ENCODE measurements at places on chromosomes 4 and X.

DNA sequence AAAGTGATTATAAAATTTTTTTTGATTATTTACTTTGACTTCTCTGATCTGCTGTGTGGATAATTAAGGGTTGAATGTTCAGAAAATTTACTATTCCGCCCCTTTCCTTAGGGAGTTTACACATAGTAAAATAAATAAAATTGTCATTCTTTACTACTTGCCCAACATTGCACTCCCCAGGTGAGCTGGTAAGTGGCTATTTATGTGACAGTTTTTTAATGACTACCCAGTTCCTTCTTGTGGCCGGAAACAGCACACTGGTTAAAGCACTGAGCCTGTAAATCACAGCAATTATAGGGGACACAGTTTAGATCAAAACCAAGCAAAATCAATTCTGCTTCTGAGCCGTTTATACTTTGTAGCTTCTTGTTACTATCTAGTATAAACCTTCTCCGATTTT, 158.1 kb downstream of the FHIP1A start:
- DNase-seq = no peak

DNA sequence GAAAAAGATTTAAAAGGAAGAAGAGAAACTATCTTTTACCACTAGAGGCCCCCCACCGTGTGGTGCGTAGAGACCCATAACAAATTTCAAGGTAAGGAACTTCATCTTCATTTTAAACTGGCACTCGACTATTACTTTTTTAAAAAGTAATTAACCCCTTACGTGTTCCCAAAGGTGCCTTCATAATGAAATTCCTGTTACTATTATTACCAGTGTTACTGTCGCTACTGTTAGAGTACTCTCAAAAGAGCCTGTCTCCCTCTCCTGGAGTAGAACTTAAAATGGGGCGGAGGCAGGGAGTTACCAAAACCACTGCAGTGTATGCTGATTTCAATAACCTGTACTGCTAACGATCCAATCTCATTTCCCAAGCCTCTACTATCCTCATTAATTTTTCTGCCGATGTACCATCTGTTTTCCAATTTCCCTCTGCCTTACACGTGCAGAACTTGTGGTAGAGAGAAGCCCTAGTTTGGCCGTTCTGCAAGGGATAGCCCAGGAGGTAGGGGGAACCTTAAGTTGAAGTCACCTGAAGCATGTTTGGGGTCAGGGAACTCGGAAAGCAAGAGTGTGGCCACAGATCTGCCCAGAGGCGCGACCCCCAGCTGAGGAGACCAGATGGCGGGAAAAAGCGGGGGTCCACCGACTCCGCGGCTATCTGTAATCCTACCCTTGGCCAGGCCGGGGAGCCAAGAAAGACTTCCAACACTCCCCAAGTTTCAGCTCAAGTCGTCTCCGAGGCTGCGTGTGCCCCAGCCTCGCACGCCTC, 720 bp upstream of the STK26 start:
- peak; percentile 18 for DNase-seq

DNA sequence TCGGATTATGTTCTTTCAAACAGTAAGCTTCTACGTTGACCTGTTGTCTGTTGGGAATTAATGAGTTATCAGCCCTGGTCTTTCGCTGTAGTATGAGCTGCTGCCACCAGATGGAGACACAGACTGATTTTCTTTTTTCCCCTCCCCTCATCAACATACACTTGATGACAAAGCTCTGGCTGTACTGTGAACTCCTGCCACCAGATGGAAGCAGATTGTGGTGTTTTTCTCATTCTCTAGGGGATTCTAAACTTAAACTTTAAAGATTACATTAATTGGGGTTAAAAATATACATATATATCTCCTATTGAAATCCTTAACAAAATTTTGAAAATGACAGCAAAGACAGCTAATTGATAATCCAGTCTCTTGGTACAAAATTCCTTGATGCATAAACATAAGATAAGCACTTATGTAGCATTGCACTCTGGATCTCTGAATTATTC, 44.8 kb downstream of the SMS start:
- peak; percentile 75 for DNase-seq

- DNase-seq = peak; percentile 91
These were observed 288.4 kb downstream of the BCOR start for GRCh38 chrX:39809331-39809730.

DNA sequence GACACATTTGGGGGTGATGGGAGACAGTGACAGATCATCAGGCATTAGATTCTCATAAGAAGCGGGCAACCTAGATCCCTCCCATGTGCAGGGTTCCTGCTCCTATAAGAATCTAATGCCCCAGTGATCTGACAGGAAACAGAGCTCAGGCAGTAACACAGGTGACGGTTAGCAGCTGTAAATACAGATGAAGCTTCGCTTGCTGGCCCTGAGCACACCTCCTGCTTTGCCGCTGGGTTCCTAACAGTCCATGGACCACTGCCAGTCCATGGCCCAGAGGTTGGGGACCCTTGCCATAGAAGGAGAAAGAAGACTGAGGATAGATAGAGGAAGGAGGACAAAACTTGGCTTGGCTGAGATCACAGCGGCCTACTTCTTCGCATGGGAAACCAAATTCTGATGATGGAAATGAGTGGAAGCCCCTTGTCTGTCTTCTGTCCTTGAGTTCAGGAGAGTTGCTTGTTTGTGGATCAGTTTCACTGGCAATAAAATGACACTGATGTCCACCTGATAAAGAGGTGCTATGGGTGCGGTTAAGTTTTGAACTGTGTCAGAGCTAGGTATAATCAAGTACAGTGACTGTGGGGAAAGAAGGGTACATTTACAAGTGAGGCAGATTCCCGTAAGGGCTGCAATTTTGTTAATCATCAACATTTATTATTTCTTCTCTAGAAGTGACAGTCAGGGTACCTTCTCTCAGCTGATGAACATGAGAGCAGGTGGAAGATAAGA, 1.7 kb upstream of the TIFA start:
- DNase-seq = no peak

DNA sequence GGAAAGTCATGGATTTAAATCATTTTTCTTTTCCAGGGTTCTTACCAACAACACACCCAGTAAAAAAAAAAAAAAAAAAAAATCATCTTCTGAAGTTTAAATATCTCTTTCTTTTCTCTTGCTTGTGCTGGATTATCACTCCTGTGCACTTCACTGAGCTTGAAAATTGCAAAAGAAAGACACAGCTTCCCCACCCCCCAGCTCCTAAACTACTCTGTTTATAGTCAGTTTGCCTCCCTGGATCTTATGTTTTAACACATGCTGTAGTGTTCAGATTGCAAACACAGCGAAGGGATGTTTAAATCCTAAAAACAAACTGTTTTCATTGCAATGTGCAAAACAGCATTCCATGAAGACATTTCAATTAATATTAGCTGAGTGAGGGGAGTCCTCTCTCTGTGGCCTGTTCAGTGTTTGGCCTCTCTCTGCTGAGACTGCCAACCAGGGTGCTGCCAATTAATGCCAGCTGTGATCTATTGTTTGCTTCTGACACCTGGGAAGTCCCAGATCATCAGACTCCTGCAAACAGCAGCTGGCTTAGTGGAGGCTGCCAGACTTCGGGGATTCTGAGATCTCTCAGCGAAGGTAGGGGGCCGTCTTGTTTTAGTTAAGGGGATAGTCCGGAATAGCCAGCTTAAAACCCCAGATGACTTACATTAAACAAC, 171.1 kb upstream of the PITX2 start:
- DNase-seq = no peak

- peak; percentile 53 for DNase-seq
These were observed 177.1 kb downstream of the CBR4 start for GRCh38 chr4:168832763-168833575.

DNA sequence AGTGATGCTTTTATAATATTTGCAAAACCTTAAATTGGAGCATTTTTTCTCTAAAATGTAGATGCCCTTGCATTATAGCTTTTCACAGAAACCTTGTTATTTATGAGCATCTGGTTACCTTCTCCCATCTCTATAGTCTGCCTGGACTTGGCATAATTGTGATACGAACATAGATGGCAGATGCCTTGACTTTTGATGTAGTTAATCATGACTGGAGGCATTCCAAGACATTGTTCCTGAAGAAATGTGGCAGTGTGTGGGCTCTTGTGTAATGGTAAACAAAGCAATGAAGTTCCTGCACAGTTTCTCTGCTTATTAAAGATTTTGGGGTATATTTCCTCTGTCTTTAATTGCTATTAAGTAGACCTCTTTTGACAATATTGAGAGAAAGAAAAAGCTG, 500.1 kb downstream of the PCDH19 start:
- DNase-seq = no peak

GRCh38 chrX:139903210-139903609, 29.6 kb downstream of the ATP11C start:
- no peak for DNase-seq

GRCh38 chrX:35819241-35819640, 21.1 kb downstream of the MAGEB16 start:
- no peak for DNase-seq
